Stimulated activated CD8-positive, alpha-beta memory T cell treated with anti-CD3 and anti-CD28 coated beads, Interleukin-7, amount 100 ng/mL, for 1 hour (primary cell): ENCODE measurements at places on chromosomes 3 and 15.

- DNase-seq = no peak
Measured at GRCh38 chr3:138921316-138922292, 25.3 kb downstream of the FOXL2 start.

DNA sequence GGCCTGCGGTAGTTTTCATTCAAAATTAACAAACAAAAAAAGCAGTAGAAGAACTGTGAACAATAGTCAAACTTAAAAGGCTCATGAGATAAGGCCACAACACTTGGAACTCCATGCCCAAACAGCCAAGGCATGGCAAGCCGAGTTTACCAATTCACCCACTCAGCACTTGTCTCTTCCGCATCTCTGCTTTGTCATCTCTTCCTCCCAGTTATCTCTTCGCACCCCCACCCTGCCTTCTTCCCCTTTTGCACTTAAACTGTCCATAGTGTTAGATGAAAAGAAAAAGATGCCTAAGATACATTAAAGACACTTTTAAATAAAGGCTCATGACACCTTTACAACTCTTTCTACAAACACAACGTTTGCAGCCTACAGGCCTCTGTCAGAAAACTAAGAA lies 11.1 kb downstream of the TLE3 start:
- no peak for DNase-seq

DNA sequence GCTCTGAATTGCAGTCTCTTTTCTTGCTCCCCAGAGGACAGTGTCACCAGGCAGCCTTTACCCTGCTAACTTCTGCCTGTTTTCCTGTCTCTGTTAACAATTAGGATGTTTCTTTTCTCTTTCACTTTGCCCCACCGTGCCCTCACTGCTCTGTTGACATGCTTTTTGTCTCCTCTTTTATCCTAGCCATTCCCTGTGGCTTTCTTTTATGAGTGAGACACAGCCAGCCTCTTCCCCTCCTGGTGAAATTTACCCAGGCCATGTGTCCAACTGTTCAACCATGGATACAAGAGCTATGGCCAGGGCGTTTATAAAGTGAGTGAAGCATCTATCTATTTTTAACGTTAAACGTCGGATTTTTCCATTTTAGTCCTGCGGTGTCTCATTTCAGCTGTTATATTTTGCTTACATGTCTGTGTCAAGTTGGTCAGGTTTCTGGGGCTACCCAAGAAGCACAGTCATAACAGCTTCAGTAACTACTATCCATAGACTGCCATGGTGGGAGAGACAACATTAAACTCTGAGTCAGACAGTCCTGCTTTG lies 443.2 kb upstream of the AZI2 start:
- no peak for DNase-seq

- no peak for DNase-seq
Measured at GRCh38 chr3:171827836-171828458, 15.2 kb upstream of the TMEM212 start.

GRCh38 chr15:80455051-80455648 lies 51.0 kb downstream of the ARNT2 start:
- DNase-seq = no peak

GRCh38 chr3:10553591-10554235 lies 48.3 kb upstream of the ATP2B2 start:
- DNase-seq = no peak

DNA sequence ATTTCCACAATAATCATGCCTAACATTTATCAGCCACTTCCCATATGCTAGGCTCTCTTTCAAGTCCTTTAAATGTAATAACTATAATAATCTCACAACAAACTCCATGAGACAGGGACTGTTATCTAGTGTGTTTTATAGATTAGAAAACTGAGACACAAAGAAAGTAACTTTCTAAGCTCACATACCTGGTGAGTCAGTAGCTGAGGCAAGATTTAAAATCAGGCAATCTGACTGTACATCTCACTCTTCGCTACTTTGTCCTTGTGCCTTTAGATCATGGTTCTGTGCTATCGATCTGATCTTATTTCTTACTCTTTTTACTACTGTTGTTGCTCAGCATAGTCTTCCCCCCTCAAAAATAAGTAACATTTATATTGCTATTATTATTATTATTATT lies 295.5 kb downstream of the LPP start:
- no peak for DNase-seq

DNA sequence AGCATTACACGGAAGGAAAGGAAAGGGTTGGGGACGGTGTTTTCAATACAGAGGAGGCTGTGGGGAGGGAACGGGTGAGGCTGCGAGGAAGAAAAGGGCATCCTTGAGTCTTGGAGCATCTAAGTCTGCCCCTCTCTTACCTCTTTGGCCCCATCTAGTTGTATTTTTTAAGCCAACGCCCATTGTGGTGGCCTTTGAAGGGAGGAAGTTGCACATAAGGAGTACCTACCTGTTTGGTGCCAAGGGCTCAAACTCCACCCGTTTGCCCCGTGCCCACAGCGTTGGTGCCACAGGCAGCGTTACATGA lies 146.1 kb upstream of the UMPS start:
- DNase-seq = no peak

DNA sequence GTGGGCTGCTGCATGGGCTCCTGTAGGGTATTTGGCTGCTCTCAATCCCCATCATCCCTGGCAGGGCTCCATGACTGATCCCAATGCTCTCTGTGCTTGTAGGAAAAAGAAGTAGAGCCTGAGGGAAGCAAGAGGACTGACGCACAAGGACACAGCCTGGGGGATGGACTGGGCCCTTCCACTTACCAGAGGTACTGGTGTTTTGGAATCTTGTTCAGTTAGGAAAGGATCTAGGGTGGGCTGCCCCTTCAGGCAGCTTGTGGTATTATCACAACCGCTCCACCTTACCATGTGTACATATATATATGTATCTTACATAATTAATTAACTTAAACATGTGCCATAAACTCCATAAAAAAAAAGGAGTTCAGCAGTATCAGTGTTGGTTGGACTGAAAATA lies 1.3 kb downstream of the SLC28A2 start:
- DNase-seq = no peak

DNA sequence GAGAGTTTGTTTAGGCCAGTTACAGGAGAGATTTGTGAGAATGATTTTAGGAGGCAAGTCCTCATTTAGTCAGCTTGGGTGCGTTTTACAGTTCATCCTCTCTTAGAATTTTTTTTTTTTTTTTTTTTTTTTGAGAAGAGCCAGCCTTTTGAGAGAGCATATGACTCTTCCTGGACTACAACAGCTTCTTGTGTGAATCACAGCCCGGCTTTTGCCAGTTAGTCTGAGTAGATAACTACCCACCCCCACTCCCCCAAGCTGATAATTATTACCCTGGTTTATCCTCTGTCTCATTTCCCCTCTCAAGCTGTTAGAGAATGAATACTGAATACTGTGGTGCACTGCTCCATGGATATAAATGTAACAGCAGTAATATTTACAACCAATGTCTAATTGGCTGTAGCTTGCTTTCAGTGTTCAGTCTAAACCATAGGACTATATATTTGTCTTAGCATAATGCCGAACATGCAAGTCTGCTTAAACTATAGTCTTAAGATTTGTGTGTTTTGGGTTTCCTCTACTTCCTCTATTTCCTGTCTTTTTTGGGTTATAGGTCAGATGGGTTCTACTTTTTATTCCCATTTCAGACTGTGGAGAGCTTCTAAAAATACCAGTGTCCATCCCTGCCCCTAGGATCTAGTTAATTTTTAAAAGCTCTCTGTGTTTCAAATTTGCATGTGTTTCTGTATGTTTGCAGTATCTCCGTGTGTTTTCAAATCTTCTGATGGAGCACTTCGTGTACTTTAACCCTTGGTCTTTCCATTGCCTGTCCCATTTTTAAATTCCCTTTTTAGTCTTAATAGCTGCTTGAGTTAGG lies 8.0 kb downstream of the CHD2 start:
- no peak for DNase-seq

DNA sequence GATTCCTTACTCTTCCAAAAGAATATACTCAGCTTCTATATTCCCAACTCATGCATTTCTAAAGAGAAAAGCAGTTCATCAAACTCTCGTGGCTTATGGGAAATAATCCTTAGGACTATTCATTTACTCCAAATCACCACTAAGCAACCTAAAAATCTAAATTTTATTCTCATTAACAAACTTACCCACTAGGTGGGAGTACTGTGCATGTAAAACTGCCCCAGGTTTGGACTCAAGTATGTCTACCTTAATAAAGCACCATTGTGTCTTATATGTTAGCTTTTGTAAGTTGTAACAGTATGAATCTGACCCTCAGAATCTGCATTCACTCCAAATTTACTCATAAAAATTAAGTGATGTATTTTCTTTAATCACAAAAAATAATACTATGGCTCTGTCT lies 25.3 kb downstream of the RAD18 start:
- DNase-seq = no peak

- no peak for DNase-seq
Measured at GRCh38 chr3:129238945-129239705, 10.3 kb upstream of the COPG1 start.

GRCh38 chr15:33149919-33150318 lies 44.6 kb downstream of the FMN1 start:
- DNase-seq = no peak

DNA sequence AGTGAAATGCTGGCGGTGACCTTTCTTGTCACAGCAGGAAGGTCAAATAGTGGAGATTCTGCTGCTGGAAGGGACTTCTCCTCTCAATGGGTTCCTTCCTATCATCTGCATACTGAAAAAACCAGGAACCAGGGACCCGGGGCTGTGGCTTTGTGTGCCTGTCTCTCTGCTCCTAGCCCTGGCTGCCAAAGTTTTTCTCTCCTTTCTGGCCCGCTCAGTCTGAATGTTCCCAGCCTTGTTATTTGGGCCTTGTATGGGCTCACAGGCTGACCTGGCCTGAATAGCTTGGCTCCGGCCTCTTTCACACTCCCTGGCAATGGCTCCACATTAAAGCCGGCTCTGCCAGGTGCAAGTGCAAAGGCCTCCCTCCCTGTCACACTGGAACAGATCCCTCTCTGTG lies 94.7 kb downstream of the LRIG1 start:
- DNase-seq = no peak

DNA sequence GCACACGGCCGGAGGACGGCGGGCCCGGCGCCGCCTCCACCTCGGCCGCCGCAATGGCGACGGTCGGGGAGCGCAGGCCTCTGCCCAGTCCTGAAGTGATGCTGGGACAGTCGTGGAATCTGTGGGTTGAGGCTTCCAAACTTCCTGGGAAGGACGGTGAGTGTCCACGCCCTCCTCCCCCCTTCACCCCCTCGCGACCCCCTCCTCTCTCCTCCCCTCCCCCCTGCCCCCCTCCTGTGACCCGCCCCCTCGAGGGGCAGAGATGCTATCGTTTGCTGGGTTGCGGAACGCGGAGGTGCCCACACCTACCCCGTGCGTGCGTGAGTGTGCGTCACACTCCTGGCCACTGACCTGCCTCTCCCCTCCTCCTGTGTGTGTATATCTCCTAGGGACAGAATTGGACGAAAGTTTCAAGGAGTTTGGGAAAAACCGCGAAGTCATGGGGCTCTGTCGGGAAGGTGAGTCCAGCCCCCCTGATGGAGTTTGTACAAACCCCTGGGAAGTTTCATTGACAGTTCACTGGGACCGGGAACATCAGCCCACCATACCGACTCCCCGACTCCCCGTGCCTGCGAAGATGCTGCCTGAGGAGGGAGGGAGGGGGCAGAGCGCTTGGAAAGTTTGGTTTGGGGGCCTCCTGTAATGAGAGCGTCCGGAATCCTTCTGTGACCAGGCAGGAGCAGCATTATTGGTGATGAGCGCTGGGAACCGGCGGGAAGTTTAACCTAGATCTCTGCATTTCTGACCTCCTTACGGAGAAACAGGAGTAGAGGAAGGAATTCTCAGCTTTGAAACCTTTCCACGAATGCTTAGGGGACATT lies 795 bp upstream of the SCAANT1 start:
- DNase-seq = no peak
